ENCODE measurements at places on chromosomes 2 and 18. TPM values are rescaled to one million over a fixed set of nuclear protein-coding genes. Genes with fewer than 3 reads are reported as not detected.

- H3K36me3 ChIP-seq, result no peaks in the 10 kb centered on the region
- H3K27me3 ChIP-seq, result no peaks in the 10 kb centered on the region
- H3K4me3 ChIP-seq, result no peak overlapping the region
- no peak overlapping the region for H3K27ac ChIP-seq
These were observed 1330.6 kb downstream of the DSC3 start for GRCh38 chr18:29711932-29712331.

TOGARAM2 gene
- total RNA-seq, result 3.8 TPM

- no peak overlapping the region for H3K4me3 ChIP-seq
- H3K27ac ChIP-seq, result no peak overlapping the region
- ATAC-seq, result no peak
- peaks cover 63% of the 10 kb centered on the region for H3K27me3 ChIP-seq
- no peaks in the 10 kb centered on the region for H3K36me3 ChIP-seq
These were observed 14.8 kb upstream of the IMP4 start for GRCh38 chr2:130327703-130328527.

DNA sequence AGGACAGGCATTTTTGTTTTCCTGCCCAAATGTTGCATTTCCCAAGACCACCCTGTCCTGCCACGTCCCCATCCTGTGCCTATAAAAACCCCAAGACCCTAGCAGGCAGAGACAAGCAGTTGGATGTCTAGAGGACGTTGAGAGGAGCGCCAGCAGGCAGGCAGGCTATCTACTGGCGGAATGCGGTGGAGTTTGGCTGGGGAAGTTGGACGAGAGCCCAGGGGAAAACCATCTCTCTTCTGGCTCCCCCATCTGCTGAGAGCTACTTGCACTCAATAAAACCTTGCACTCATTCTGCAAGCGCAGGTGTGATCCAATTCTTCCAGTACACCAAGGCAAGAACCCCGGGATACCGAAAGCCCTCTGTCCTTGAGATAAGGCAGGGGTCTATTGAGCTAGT is 72.5 kb downstream of the ARL6IP6 start:
- no peak overlapping the region for H3K4me3 ChIP-seq
- H3K27me3 ChIP-seq, result no peaks in the 10 kb centered on the region
- ATAC-seq, result no peak
- no peak overlapping the region for H3K27ac ChIP-seq

DNA sequence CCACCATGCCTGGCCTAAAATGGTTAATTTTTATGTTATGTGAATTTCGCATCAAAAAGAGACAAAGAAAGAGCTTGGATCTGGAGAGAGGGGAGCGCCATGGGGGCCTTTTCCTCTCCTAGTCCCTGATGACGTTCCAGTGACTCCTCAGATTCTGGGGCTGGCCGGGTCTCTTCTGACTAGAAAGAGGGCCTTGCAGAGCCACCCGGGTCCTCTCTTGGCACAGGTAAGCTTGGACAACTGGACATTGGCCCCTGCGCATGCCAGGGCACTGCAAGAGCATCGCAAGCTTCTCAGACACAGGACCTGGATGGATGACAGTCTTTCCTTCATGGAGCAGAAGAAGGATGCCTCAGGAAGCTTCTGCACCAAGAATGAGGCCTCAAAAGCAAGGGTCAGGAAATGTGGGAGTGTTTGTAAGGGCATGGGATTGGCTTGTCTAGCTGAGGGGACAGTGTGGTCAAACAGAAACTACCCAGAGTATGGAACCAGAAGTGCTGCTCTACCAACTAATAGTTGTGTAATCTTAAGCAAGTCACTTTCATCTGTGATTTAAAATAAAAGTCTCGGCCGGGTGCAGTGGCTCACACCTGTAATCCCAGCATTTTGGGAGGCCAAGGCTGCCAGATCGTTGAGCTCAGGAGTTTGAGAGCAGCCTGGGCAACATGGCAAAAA is 35.2 kb downstream of the FOSL2 start:
- no peaks in the 10 kb centered on the region for H3K36me3 ChIP-seq
- no peak overlapping the region for H3K4me3 ChIP-seq
- no peak overlapping the region for H3K27ac ChIP-seq
